Stimulated activated effector memory CD8-positive, alpha-beta T cell treated with anti-CD3 and anti-CD28 coated beads, Interleukin-12 subunit alpha, Interleukin-12 subunit beta, amount 100 ng/mL, for 72 hours (primary cell): ENCODE measurements at places on chromosomes 12 and 14.

DNA sequence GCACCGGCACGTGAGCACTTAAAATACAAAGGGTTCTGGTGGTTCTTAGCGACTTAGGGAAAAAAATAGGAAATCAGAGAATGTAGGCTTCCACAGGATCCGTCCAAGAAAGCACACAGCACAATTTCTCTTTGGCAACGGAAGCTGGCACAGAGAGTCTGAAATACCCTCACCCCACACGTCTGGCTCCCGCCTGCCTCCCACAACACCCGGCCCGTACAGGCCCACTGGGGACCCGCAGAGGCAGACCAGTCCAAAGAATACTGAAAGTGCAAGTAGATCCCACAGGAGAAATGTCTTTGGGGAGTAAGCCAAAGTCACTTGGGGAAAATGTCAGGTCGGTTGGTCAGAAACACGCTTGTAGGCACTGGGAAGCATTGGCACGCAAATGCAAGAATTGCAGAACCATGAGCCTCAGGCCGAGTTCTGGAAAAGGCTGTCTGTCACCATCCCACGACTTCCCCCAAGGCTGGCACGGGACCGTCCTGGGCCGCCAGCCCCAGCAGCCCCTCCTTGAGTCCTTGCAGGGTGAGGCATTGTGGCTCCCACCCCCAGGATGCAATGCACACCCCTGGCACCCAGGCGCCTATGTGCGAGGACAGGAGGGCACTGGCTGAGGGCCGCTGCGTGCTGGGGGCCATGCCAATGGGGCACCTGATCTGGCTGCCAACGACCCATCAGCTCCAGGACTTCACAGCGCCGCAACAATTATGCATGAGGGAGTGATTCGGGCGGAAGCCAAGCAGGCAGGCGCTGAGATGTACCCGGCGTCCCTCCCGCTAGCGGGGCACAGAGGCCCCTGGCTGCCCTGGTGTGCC lies 29.7 kb downstream of the CHGA start:
- no peak for DNase-seq

GRCh38 chr14:78697341-78697740 lies 527.2 kb downstream of the NRXN3 start:
- no peak for DNase-seq

GRCh38 chr14:80507292-80507869 lies 296.1 kb upstream of the DIO2 start:
- no peak for DNase-seq

- DNase-seq = no peak
Measured at GRCh38 chr14:62081012-62081612, 318.9 kb downstream of the SNAPC1 start.

DNA sequence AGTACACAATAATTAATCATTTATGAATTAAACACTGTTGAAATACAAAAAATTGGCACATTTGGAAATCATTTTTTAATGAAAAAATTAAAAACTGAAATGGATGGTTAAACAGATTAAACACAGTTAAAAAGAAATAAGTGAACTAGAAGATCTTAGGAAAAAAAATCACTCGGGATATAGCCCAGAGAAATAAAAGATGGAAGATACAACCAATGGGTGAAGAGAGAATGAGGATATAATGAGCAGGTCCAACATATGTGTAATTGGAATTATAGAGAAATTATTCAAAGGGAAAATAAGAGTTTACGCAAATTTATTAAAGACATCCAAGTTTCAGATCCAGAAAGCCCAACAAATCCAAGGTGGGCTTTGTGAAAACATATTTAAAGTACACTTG lies 6.1 kb downstream of the GPR137C start:
- DNase-seq = no peak

- no peak for DNase-seq
Measured at GRCh38 chr12:62537551-62537950, 70.9 kb downstream of the MON2 start.

- no peak for DNase-seq
Measured at GRCh38 chr12:93032758-93033157, 103.7 kb upstream of the EEA1 start.

DNA sequence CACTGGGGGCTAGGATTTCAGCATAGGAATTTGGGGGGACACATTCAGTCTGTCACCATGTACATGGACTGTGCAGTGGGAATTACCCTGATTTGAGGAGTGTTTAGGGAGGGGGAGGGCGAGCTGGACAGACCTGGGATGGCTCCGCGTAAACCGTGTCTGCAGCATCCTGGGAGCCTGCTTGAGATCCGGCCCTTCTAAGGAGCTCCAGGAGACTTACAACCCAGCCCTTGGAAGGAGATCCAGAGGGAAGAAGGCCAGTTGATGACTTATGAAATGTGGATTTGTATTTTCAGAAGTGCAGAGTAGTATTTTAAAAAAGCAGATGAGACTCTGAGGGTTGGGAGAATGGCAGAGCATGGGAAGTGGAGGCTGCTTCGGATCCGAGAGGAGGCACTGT lies 153.2 kb downstream of the CACNA1C start:
- DNase-seq = no peak

GRCh38 chr12:44863867-44864266 lies 12.2 kb downstream of the NELL2 start:
- DNase-seq = no peak

- no peak for DNase-seq
Measured at GRCh38 chr12:29103539-29103974, 45.5 kb upstream of the FAR2 start.

GRCh38 chr12:26855337-26855736 lies 22.3 kb upstream of the ITPR2 start:
- no peak for DNase-seq
